ENCODE measurements at places on chromosomes 11 and 22. TPM values are rescaled to one million over a fixed set of nuclear protein-coding genes. Genes with fewer than 3 reads are reported as not detected.

- no peak for DNase-seq
These were observed 7.6 kb downstream of the ATXN10 start for GRCh38 chr22:45678961-45679912.

- DNase-seq = peak; percentile 78
These were observed 128.3 kb downstream of the TEAD1 start for GRCh38 chr11:12802418-12803085.

GRCh38 chr11:43164831-43165230 is 147.0 kb upstream of the API5 start:
- no peak for DNase-seq

DNA sequence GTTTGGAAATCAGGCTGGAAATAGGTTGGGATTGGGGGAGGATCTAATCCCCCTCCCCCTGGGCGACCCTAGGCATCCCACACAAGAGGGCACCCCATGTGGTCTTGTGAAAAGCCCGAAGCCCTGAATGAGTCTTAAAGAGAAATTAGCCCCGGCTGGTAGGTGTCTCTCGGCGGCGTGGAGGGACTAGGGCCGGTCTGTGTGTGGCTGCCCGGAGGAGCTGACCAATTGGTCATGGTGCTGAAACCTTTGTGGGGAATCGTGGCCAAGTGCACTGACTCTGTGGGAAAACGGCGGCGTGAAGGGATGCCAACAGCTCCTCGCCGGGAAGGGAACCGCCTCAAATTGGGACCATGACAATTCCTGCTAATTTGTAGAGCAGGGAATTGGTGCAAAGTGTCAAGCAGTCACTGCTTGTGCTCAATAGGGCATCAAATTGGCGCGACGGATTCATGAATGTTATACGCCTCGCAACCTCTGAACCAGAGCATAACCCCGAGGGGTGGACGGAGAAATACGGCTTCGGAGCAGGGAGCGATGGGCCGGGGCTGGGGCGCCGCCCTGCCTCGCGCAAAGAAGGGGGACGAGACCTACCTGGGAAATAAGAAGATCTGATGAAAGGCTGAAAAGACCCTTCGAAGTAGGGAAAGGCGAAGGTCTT is 1.5 kb downstream of the DBX1 start:
- DNase-seq = no peak

- no peak for DNase-seq
These were observed 10.5 kb downstream of the PLAAT4 start for GRCh38 chr11:63547061-63547460.

- DNase-seq = peak; percentile 56
These were observed 9.7 kb upstream of the MALAT1 start for GRCh38 chr11:65489035-65489705.

The OTOG gene
- total RNA-seq = not detected

The CCDC87 gene
- 0.36 TPM for total RNA-seq

- no peak for DNase-seq
These were observed 38.1 kb upstream of the POU2AF1 start for GRCh38 chr11:111417011-111417765.

The RIBC2 gene
- not detected for total RNA-seq

DNA sequence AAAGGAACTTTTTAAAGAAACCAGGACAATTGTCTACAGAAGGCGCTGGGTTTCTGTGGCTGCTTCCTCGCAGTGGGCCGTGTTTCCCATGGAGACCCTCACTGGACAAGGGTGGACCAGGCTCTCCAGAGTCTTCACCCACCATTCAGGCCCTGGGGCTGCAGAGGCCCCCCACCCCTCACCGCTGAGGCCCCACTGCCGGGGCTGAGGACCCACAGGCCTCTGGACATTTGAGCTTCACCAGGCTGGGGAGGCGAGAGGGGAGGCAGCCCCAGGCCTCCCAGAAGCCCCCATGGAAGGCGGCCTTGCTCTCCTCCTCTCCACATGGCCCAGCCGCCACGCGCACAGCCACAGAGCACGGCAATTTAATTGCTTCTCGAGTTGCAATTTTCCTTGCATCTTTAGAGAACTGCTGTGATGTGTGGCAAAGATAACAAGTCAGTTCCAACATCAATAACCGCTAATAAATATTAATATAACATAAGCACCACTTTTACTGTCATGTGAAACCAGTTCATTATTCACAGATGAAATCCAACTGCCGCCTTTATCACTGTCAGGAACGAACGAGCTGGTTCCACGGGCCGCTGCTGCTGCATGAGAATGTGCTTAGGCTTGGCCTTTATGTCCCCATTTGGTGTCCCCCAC is 81.0 kb downstream of the PHF21B start:
- no peak for DNase-seq

DNA sequence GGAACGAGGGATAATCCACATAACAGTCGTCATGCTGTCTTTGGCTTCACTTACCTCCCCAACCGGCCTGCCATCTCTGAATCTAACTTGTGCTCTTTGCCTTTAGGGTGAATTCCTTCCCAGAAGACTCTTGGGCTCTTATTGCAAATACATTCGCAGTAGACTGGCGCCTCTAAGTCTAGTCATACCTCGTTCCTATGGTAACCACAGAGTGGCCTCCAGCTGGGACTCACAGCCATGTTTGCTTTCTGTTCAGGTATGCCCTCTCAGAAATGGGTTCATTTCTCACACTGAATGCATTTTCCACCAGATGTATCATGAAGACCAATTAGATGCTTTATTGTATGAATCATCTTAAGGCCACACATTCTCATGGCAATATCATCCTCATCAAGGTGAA is 112.7 kb downstream of the FAR1 start:
- no peak for DNase-seq
